Stimulated activated CD8-positive, alpha-beta memory T cell treated with anti-CD3 and anti-CD28 coated beads, Interleukin-12 subunit alpha, Interleukin-12 subunit beta, amount 100 ng/mL, for 4 hours (primary cell): ENCODE measurements at places on chromosomes 13 and 19.

DNA sequence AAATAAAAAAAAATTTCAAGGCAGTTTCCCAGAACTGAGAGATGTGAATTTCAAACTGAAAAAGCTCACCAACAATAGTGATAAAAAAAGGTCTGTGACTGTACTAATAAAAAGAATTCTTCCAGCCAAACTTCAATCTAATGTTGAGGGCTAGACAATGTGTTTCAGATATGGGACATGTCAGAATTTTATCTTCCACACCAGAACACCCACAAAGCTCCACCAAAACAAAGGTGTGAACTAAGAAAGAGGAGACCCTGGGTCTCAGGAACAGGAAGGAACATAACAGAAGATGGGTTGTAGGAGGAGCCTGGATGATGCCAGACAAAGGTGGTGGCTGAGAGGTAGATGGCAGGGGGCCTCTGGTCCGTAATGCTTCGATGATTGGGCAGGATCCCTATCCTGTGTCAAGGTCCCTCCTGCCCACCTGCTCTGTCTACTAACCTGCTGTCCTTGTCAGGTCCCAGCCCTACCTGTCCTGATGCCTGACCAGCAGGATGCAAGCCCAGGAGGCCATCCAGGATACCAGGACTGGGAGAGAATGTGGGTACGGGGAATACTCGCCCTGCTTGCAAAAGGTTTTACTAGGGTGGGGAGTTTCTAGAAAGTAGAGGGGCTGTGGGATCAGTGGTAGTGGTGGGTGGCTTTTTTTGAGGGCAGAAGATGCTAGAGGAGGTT lies 4.5 kb downstream of the MZF1 start:
- no peak for DNase-seq

GRCh38 chr13:48490241-48490640 lies 42.6 kb downstream of the RCBTB2 start:
- no peak for DNase-seq

DNA sequence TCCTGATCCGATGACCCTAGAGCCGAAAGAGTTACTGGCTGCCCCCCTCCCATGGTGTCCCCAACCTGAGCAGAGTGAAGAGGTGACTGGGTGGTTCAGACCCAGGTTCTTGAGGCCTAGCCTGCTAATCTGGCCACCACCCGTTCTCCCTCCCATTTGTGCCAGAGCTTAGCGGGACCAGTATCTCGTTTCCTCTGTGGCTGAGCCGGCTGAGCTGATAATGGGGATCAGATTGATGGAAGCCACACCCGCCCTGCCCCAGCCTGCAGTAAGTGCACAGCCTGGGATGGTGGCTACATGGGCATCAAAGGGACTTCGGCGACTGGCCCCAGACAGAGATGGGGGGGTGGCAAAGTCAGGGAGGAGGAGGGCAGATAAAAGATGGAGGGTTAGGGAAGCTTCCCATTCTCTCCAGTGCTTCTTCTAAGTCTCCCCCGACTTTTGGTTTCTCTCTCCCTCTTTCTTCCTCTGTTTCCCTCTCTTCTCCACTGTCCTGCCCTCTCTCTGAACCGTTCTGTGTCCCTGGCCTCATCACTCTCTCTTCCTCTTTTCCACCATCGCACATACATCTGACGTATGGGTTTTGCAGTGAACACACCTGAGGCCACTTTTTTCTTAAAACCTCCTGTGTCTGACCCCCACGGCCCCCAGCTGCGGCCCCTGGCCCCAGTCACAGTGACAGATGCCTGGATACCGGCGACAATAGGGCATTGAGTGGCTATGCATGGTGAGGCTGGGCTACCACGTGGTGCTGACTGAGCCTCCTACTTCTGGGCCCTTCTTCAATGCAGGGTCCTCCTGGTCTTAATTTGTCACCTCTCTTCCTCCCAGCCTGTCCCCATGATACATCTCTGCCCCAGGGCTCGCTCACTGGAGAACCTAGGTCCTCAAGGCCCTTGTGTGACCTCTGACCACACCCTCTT lies 2.4 kb downstream of the ELAVL3 start:
- DNase-seq, result no peak

DNA sequence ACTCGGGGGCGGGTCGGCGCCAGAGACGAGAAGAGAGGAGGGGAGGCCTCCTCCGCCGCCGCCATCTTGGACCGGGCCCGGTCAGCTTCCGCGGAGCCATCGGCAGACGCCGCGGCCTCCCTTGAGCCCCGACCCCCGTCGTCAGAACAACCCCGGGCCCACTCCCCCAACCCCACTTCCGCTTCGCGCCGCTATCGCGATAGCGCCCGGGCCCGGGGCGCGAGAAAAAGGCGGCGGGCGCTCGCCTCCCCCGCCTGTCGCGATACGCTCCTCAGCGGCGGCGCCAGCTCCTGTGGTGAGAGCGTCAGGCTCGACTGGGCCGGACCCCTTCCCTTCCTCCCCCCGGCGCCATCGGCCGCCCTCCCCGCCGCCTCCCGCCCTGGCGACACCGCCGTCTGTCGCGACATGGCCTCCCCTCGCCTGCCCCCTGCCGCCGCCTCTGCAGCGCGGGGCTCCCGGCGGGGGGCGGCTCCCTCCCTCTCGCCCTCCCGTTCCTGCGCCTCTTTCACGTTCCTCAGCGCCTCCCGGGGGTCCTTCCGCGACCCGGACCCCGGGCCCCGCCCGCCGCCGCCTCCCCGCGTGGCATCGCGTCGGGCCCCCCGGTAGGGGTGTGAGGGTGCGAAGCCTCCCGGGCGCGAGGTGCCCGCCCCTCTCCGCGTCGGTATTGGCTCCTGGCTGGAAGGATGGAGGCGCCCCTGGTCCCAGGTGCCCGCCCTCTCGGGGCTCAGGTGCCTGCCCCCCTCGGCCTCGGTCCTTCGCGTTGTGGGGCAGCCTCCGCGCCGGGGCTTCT lies at the start of gene CNOT3:
Gene CNOT3, plus strand, starts transcription at position 64 of the 790 bp plus-strand sequence. CDS start 5,217 bp downstream, outside the sequence.
- DNase-seq, result no peak
